ENCODE measurements at places on chromosomes 1 and 21.

DNA sequence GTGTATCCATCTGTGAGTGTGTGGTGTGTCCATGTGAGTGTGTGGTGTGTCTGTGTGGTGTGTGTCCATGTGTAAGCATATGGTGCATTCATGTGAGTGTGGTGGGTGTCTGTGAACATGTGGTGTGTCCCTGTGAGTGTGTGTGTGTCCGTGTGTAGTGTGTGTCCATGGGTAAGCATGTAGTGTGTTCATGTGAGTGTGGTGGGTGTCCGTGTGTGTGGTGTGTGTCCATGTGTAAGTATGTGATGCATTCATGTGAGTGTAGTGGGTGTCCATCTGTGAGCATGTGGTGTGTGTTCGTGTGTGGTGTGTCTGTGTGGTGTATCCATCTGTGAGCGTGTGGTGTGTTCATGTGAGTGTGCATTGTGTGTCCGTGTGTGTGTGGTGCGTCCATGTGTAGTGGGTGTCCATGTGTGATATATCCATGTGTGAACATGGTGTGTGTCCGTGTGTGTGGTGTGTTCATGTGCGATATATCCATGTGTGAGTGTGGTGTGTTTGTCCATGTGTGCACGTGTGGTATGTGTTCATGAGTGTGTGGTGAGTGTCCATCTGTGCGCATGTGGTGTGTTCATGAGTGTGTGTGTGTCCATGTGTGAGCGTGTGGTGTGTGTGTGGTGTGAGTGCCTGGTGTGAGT is 12.3 kb downstream of the SLC19A1 start:
- DNase-seq = no peak

- DNase-seq = no peak
These were observed 180.8 kb upstream of the CACYBP start for GRCh38 chr1:174818951-174819350.

- DNase-seq = no peak
These were observed 13.1 kb upstream of the PLA2G2C start for GRCh38 chr1:20199403-20199802.

DNA sequence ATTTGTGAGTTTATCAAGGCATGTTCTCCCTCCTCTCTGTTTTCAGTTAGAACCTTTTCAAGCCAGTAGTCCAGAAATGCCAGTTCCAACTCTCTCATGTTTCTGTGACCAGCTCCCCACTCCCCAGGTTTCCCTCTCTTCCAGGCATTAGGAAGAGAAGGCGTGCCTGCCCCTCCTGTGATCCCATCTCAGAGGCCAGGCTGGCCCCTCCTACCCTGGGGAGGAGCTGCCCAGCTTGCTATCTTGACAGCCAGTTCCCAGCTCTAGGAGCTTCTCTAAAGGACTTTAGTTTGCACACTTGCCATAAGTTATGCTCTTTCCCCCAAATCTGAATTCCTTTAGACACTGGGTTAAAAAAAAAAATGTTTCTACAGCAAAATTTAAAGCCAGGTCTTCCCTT is 8.9 kb downstream of the HYI start:
- DNase-seq = no peak

DNA sequence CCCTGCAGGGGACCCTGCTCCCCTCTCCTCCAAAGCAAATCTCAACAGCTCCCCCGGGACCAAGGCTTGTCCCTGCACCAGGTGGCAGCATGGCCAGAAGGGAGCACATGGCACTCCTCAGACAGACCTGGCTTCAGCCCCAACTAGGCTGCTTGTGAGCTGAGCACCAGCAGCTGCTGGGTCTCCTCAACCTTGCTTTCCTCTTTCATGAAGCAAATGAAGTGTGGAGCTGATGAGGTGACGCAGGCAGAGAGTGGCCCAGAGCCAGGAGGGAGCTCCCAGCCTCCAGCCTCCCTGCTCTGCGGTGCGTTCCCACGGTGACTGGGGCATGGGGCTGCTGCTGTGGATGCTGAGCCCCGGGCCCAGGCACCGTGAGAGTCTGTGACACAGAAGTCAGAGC is 34.0 kb downstream of the MEGF6 start:
- DNase-seq = no peak

- no peak for DNase-seq
These were observed 311.3 kb downstream of the TGFB2 start for GRCh38 chr1:218656301-218657037.

DNA sequence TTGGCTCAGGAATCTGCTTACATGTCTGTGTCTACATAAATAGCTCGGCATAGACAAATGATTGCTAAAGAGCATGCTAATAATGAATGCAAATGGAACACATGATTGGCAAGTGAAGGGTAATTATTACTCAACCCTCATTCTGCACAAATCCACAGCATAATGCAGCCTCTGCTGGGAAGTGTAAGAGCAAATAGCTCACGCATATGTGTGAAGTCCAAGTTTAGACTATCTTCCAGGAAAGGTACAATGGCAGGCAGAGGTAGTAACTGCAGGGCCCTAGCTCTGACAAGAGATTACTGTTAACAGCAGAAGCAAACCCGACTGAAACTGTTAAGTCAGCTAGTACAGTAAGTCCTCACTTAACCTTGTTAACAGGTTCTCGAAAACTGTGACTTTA is 7.0 kb upstream of the IL6R start:
- no peak for DNase-seq

DNA sequence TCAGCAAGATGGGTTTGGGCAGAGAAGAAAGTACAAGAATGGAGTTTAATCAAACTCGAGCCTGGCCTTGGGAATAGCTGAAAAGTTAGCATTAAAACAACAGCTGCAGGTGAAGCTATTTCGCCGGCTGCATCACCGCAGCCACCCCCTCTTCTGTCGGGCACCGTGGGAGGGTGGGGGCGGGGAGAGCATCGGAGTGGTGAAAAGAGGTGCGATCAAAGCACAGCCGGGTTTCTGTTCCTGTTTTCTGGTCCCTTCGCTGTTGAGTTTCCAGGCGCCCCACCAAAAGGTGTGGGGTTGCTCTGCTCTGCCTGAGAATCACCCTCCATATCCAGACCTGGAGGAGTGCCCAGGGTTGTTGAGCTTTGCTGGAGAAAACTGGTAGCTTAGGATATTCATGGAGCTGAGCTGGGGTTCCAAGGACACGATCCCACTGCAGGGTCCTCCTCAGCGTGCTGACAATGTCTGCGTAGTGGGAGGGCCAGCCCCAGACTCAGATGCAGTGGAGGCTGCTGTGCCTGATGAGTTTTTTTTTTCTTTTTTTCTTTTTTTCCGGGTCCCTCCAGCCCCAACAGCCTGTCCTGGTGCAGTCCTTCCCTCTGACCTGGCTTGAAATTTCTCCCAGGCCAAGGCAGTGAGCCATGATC is 127.5 kb upstream of the C1orf174 start:
- DNase-seq = no peak

DNA sequence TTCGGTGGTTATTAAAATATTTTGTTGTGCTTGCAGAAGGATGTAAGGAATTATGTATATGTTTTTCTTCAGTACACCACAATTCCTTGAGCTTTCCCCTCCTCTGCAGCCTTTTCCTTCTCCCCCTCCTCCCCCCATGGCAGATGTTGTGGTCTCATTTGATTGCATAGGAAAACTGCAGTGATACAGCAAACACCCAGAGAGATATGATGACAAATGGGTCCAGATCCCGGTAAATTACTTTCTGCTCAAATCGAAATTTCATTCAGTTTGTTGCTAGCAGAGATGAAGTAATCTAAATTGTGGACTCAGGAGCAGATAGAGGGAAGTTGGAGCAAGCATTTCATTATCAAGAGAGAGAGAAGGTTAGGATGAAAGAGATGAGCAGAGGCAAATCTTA is 9.9 kb downstream of the LMO4 start:
- DNase-seq = no peak

DNA sequence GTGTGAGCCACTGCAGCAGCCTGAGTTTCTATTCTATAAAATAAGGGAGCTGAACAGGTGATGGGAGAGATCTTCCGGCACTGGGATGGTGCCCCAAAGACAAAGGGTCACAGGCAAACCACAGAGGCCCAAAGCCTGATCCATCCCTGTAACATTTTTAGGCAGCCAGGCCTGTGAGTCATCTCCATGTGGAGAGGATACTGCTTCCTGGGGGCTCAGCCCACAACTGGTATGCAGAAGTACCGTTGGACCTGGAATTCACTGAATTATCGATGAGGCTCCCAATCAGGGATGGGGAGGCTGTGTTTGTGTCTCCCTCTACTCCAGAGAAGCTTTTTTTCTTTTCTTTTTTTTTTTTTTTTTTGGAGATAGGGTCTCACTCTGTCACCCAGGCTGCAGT is 48.8 kb upstream of the WASF2 start:
- no peak for DNase-seq

DNA sequence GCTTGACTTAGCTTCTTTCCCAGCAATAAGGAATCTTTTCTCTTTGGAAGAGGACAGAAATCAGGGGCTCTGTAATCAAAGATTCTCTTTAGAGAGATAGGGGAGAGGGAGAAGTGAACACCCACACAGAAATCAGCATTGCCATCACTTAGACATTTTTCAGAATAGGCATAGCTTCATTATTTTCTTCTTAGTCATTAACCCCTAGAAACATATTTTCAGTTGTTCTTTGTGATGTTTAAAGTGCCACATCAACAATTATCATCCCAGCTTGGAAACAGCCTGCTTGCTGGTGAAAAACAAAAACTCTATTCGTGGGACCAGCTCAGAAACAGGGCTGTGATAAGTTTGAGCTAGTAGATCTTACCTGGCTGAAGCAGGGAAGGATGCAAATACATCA is 88.3 kb upstream of the SLC44A3 start:
- DNase-seq = no peak

DNA sequence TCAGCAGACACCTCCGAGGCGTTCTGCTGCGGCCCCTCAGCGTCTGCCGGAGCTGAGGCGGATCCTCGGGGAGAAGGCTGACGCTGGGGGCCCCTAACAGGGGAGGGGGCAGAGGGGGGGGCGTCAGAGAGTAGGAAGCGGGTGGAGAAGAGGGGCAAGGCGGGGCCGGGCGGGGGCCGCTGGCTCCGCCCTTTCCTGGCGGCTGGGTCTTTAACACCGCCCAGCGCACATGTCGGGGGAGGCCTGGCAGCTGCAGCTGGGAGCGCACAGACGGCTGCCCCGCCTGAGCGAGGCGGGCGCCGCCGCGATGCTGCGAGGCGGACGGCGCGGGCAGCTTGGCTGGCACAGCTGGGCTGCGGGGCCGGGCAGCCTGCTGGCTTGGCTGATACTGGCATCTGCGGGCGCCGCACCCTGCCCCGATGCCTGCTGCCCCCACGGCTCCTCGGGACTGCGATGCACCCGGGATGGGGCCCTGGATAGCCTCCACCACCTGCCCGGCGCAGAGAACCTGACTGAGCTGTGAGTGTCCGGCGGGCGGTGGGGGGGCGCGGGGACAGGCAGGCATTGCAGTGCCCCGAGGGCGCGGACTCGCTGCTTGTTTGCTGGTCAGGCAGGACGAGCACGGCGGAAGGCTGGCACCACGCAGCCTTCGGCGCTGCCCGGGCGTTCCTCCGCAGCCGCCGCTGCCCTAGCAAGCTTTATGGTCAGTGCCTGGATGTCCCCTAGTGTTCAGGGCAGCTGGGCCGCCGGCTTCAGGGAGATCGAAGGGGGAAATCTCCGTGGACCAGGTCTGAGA is at the start of gene NTRK1:
NTRK1 (plus strand) TSS at position 238 of the 796 bp plus-strand sequence; CDS start at position 308, 70 bp downstream.
- peak; percentile 70 for DNase-seq

- DNase-seq = peak; percentile 22
These were observed 174.0 kb downstream of the TOMM20 start for GRCh38 chr1:234954613-234955012.

DNA sequence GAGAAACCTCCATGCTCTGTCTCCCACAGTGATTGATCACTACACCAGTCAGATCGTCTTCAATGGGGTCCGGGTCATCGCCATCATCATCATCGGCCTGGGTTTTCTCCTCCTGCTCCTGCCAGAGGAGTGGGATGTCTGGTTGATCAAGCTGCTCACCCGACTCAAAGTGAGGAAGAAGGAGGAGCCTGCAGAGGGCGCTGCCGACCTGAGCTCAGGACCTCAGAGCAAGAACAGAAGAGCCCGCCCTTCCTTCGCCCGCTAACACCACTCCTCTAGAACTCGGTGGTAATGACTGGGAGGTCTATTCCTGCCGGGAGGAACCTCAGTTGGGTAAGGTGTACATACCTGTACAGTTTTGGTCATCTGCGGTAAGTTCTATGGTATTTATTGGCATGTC is 50.3 kb upstream of the COA6 start:
- peak; percentile 76 for DNase-seq

- DNase-seq = no peak
These were observed 22.2 kb downstream of the EPB41 start for GRCh38 chr1:28936528-28936927.

- no peak for DNase-seq
These were observed 19.4 kb upstream of the CASZ1 start for GRCh38 chr1:10815858-10816195.

GRCh38 chr1:25186161-25187007 is 45.9 kb downstream of the SYF2 start:
- no peak for DNase-seq

- no peak for DNase-seq
These were observed 48.2 kb downstream of the RHOU start for GRCh38 chr1:228783418-228784040.

- no peak for DNase-seq
These were observed 59.7 kb upstream of the CD34 start for GRCh38 chr1:207970329-207971233.

GRCh38 chr1:113456967-113457366 is 66.7 kb downstream of the MAGI3 start:
- no peak for DNase-seq

DNA sequence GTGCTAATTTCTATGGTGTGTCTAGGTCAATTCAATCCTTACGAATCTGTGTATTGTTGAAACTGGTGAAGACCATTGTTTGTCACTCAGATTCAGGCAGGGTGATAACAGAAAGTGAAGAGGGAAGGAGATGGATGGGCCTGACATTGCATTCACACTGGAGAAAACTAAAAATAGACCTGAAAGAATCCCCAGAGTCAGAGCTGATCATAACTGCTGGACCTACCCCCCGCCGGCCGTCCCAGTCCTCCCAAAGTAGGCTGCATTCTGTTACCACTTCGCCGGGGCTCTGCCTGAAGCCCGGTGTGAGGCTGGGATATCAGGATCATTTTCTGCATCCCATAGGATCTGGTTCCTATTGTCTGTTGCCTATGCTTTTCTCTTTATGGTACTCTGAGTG is 121.1 kb downstream of the NUF2 start:
- DNase-seq = no peak

DNA sequence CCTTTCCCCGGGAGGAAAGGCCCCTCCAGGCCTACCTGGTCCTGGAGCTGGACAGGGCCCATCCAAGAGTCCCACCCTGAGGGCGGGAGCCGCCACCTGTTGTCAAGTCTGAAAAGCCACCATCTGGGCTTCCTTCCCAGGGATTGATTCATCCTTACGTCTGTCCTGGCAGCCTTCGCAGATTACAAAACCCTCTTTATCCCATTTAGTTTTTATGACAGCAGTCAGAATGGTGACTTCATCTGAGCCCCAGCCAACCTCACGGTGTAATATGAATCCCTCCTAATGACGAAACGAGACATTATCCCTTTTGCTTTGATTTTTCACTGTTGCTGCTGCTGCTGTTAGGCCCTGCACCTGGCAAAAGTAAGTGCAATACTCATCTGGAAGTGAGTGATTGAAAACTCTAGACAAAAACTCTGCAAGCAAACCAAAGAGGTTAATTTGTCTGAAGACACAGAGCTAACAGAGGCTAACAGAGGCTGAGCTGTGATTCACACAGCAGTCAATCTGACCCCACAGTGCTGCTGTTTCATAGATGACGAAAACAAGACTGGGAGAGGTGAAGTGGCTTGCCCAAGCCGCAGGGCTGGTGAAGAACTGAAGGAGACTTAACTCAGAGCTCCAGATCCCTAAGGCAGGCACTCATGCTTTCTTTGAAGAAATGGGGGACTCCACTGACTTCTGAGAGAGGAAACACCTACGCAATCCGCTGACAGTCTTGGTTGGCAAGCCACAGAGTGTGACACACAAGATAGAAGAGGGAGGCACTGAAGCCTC is 30.0 kb upstream of the S100A7 start:
- DNase-seq = peak; percentile 28

Data from stimulated activated CD8-positive, alpha-beta memory T cell treated with anti-CD3 and anti-CD28 coated beads, Interleukin-4, amount 100 ng/mL, for 48 hours (primary cell).